NCI-H2171 (cell line): ENCODE measurements at places on chromosomes 1 and 21.

- no peak for DNase-seq
Measured at GRCh38 chr1:179818260-179818659, 59.3 kb downstream of the TOR1AIP2 start.

DNA sequence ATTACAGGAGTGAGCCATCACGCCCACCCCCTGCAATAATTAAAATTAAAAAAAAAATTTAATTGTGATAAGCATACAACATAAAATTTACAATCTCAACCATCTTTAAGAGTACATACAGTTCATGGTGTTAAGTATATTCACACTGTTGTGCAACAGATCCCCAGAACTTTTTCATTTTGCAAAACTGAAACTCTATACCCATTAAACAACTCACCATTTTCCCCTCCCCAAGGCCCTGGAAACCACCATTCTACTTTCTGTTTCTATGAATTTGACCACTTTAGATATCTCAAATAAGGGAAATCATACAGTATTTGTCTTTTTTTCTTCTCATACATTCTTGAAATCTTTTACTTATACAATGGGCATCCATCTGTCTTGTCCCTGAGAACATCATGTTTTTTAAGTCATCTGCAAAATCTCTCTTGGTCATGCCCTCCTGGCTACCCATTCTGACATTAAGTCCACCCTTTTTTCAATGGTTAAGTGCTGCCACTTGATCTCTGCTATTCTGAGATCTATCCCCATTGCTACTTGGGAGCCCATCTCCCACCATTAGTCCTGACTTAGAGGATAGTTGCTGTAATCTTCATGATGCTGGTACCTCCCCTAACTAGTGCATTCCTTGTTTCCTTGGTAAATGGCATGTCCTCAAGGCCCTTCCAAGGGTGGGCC, 39.4 kb upstream of the ZFYVE9 start:
- DNase-seq = no peak

- peak; percentile 79 for DNase-seq
Measured at GRCh38 chr1:165697881-165698760, at the start of gene ALDH9A1. ALDH9A1 (minus strand) TSS chr1:165698562; CDS start chr1:165698558, 4 bp downstream.

DNA sequence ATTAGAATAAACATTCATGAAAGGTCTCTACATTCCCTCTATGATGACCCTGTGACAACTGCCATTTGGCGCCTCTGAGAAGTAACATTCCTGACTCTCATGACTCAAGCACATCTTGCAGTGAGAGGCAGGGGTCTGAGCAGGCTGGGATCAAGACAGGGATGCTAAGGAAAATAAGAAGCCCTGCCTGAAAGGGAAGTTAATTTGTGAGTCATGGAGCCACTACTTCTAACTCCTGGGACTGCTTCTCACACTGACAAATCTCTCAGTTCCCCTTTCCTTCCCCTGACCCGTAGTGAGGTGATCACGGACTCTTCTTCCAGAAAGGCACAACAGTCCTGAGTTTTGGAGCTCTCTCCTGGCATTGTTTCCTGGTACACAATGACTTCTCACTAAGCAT, 231.9 kb downstream of the TNR start:
- DNase-seq = no peak

DNA sequence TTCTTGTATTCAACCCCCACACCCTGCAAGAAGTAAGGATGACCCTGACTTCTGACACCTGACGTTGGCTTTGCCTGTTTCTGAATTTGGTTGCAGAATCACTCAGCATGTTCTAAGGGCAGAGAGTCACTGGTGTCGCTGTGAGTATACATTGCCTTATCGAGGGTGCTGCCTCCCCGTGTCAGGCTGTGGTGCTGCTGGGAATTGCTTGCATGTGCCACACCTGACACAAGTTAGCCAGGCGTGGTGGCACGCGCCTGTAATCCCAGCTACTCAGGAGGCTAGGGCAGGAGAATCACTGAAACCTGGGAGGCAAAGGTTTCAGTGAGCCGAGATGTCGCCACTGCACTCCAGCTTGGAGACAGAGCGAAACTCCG, 45.9 kb downstream of the WDR4 start:
- no peak for DNase-seq
